ENCODE measurements at places on chromosomes 16 and 17.

DNA sequence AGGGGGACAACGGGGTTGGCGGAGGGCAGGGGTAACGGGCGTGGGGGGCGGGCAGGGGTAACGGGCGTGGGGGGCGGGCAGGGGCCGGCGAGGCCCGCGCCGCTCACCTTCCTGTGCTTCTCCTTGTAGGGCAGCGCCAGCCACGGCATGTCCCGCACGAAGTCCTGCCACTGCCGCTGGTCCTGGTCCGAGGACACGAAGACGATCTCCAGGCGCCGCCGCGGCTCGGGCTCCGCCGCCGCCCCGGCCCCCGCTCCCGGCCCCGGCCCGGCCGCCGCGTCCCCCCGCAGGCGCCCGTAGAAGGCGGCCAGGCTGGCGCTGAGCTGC is 401 bp downstream of the NXN start:
- no peaks in the 10 kb centered on the region for H3K36me3 ChIP-seq
- no peak overlapping the region for H3K4me3 ChIP-seq
- peaks cover 39% of the 10 kb centered on the region for H3K27me3 ChIP-seq
- peaks cover 9% of the 10 kb centered on the region for H3K4me1 ChIP-seq
- no peak for DNase-seq

- no peak overlapping the region for H3K27ac ChIP-seq
- peaks cover 5% of the 10 kb centered on the region for H3K4me1 ChIP-seq
- H3K36me3 ChIP-seq: no peaks in the 10 kb centered on the region
- DNase-seq: no peak
- no peak overlapping the region for H3K4me3 ChIP-seq
- H3K27me3 ChIP-seq: peaks cover 19% of the 10 kb centered on the region
Measured at GRCh38 chr17:45008216-45008615, 40.1 kb upstream of the C1QL1 start.

DNA sequence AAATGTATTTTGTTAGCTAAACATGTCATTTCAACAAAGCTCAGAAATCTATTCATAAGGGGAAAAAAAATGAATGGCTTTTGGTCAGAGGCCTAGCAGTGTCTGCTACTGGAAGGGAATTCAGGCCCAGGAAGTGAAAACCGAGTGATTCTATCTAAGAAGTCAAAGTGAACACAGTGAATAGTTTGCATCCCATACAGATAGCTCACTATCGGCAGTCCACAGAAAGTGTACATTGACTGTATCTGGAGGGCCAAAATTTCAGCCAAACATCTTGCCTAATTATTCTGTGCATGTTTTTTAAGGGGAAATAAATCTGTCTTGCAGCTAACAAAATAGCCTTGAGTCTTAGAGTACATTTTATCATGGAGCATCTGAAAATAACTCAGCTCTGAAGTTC is 214.4 kb upstream of the CACNG5 start:
- H3K27me3 ChIP-seq: no peaks in the 10 kb centered on the region
- peaks cover 7% of the 10 kb centered on the region for H3K36me3 ChIP-seq
- H3K4me3 ChIP-seq: no peak overlapping the region
- peaks cover 18% of the 10 kb centered on the region for H3K4me1 ChIP-seq

GRCh38 chr16:87185308-87185707 is 131.9 kb downstream of the C16orf95 start:
- no peak for DNase-seq
- H3K4me1 ChIP-seq: no peaks in the 10 kb centered on the region
- no peak overlapping the region for H3K4me3 ChIP-seq
- no peaks in the 10 kb centered on the region for H3K27me3 ChIP-seq

GRCh38 chr16:29158785-29159184 is 173.9 kb downstream of the LAT start:
- H3K36me3 ChIP-seq: peaks cover 13% of the 10 kb centered on the region
- no peaks in the 10 kb centered on the region for H3K27me3 ChIP-seq
- peaks cover 5% of the 10 kb centered on the region for H3K4me1 ChIP-seq
- no peak for DNase-seq
- H3K4me3 ChIP-seq: no peak overlapping the region

DNA sequence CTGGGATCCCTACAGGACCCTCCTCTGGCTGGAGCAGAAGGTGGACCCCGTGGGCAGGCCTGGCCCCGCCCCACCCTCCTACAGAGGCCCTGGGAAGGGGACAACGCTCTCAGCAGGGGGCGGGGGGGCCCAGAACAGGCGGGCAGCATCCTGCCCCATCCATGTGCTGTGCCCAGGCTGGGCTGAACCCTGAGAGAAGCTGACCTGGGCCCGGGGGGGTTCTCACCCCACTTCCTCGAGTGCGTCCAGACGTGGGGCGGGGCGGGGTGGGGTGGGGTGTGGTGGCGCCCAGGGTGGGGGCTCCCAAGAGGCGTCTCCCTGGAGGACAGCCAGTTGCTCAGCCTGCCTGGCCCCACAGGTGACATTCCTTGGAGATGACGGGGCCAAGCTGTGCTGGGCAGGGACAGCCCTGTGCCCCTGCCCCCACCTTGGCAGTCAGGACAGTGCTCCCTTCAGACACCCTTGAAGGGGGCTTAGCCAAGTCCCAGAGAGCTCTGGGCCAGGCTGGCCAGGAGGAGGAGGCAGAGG is 390 bp upstream of the UNC13D start:
- H3K4me1 ChIP-seq: peaks cover 27% of the 10 kb centered on the region
- peak; percentile 63 for DNase-seq
- H3K27me3 ChIP-seq: no peaks in the 10 kb centered on the region
- H3K27ac ChIP-seq: peak overlapping the region; percentile 98
- peak overlapping the region; percentile 98 for H3K4me3 ChIP-seq

- peaks cover 69% of the 10 kb centered on the region for H3K36me3 ChIP-seq
- no peak for DNase-seq
- H3K27ac ChIP-seq: peak overlapping the region; percentile 63
- peaks cover 37% of the 10 kb centered on the region for H3K4me1 ChIP-seq
- H3K4me3 ChIP-seq: no peak overlapping the region
Measured at GRCh38 chr16:30519120-30520049, 7.0 kb downstream of the ZNF768 start.

GRCh38 chr17:72409405-72410002 is 288.7 kb downstream of the SOX9 start:
- H3K36me3 ChIP-seq: no peaks in the 10 kb centered on the region
- H3K27me3 ChIP-seq: no peaks in the 10 kb centered on the region
- H3K27ac ChIP-seq: no peak overlapping the region
- H3K4me3 ChIP-seq: no peak overlapping the region
- DNase-seq: no peak
- no peaks in the 10 kb centered on the region for H3K4me1 ChIP-seq

DNA sequence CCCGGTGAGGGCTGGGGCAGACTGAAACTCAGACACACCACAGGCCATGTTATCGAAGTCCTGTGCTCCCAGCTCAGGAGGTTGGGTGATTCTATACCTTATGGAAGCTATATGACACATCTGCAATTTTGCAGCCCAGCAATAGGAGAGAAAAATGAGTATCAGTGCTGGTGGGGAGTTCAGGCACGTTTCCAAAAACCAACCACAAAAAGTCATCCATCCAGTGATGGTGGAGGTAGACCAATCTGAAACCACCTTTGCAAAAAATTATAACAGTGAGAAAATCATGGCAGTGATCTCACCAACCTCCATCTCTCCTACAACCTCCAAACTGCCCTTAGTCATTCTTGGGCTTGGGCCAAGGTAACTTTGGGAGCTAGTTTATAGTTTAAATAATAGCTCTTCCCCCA is 327.9 kb downstream of the SLC39A11 start:
- H3K4me1 ChIP-seq: no peaks in the 10 kb centered on the region
- H3K36me3 ChIP-seq: no peaks in the 10 kb centered on the region
- H3K27me3 ChIP-seq: no peaks in the 10 kb centered on the region
- H3K4me3 ChIP-seq: no peak overlapping the region
- no peak for DNase-seq

DNA sequence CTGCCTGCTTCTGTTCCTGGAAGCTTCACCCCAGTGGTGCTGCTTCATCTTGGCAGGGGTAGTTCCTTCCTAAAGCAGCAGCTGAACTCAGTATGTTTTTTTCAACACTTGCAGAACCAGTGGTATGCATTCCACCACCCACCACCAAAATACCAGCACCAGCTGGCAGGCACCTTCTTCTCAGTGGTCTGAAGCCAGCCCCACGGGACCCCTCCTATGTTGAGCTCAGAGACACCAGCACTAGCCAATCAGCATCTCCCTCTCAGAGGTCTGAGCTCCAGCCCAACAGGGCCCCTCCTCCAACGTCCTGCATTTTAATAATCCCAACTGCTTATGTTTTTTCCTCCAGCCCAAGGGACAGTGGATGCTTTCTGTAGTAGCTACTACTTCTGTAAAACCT is 299.6 kb upstream of the CCL2 start:
- DNase-seq: no peak
- no peaks in the 10 kb centered on the region for H3K4me1 ChIP-seq
- H3K4me3 ChIP-seq: no peak overlapping the region
- no peak overlapping the region for H3K27ac ChIP-seq
- peaks cover 23% of the 10 kb centered on the region for H3K27me3 ChIP-seq
- no peaks in the 10 kb centered on the region for H3K36me3 ChIP-seq

DNA sequence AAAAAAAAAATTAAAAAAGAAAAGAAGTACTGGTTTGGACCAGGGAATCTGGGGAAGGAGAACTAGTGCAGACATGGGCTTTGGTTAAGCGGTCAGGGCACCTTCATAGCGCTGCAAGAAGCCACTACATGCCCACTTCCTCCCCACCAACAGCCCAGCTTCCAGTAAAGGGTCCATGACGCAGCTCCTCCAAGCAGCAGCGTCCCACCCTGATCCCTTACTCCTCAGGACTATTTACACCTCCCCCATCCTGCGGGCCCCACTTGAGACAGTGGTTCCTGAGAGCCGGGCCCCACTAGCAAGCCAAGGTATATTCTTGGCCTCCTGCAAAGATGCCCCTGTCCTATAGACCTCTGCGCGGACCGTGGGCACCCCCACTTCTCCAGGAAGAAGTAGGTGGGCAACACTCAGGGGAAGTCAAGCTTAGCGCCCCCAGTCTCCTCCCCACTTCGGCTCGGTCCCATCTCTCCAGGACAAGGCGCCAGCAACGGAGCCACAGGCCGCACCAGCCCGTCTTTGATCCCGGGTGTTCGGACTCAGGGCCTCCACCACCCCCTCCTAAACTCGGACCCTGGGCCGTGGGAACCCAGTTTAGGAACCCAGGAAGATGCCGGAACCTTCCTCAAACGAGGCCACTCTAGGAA is 913 bp upstream of the PRR14 start:
- DNase-seq: peak; percentile 82
- no peaks in the 10 kb centered on the region for H3K27me3 ChIP-seq
- peak overlapping the region; percentile 97 for H3K27ac ChIP-seq
- peak overlapping the region; percentile 96 for H3K4me3 ChIP-seq
- peaks cover 32% of the 10 kb centered on the region for H3K4me1 ChIP-seq
- peaks cover 19% of the 10 kb centered on the region for H3K36me3 ChIP-seq

DNA sequence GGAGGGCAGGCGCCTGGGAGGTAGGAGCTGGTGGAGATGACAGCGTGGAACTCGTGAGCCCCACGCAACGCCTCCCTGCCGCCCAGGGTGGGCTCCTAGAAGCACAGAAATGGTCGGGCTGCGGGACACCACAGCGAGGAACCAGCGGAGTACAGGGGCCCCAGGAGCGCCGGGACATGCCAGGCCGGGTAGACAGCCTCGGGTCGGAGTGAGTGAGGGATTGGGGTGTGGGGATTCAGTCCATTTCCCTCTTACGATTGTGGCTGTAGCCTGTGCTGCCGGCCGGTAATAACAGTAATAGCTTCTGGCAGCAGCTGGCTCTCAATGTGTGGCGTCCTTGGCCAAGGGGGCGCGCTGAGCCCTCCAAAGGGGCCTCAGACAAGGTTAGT is 12.2 kb upstream of the CES3 start:
- peaks cover 35% of the 10 kb centered on the region for H3K4me1 ChIP-seq
- H3K27me3 ChIP-seq: peaks cover 26% of the 10 kb centered on the region
- H3K36me3 ChIP-seq: peaks cover 9% of the 10 kb centered on the region
- DNase-seq: no peak
- H3K27ac ChIP-seq: no peak overlapping the region

DNA sequence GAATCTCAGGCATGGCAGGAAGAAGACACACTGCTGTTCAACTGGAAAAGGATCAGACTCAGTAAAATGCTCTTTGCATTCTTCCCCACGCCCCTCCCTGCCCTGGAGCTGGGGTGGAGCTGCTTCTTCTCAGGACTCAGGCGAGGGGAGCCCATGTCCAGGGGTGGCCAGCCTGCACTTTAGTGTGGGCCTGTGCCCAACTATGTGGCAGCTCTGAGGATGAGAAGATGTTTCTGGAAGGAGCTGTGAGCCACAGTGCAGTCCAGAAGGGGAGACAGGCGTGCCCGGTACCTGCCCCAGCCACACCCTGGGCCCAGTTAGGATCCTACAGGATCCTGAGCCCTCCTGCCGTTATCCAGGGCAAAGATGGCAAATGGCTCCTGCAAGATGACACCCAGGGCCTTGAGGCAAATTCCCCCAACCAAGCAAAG is 120.3 kb downstream of the ANKRD11 start:
- peak overlapping the region; percentile 56 for H3K27ac ChIP-seq
- no peaks in the 10 kb centered on the region for H3K27me3 ChIP-seq
- peaks cover 70% of the 10 kb centered on the region for H3K4me1 ChIP-seq

Data from activated CD8-positive, alpha-beta memory T cell treated with anti-CD3 and anti-CD28 coated beads, Interleukin-2, amount 10 ng/mL, durations not matched to agents 7 days and 5 days (primary cell).